ENCODE measurements at places on chromosomes 5 and 9.

- no peak for DNase-seq
These were observed 80.9 kb upstream of the SPATA31D4 start for GRCh38 chr9:81847181-81847915.

- DNase-seq = peak; percentile 26
These were observed 33.7 kb downstream of the HAVCR1 start for GRCh38 chr5:157025093-157025698.

- DNase-seq = no peak
These were observed 3.2 kb upstream of the PJA2 start for GRCh38 chr5:109412981-109413402.

- DNase-seq = no peak
These were observed 23.1 kb upstream of the CATSPER3 start for GRCh38 chr5:134944630-134945029.

DNA sequence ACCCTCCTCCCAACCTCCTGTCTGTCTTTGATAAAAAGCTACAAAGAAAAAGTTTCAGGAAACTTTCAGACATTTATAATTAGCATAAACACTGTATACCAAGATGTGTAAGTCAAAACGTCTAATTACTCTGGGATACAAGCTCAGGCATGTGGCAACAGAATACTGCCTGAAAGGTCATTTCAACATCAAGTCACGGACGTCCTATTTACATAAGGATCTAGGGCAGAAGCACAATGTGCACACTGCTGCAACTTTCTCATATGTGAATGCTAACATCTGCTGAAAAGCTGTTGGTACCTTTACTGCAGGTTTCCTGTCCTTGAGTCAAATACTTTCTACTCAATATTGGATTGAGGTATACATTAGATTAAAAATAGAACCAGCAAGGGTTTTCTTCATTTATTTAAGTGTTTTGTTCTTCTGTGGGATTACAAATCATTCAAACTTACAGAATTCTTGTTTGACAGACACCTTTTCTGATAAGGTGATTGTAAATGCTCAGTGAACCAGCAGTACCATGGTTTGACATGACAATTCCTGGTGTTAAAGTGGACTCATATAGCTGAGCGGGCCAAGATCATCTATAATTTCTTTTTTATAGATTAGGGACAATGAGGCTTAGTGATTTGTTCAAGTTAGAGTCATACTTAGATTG lies 36.8 kb downstream of the ELL2 start:
- no peak for DNase-seq

DNA sequence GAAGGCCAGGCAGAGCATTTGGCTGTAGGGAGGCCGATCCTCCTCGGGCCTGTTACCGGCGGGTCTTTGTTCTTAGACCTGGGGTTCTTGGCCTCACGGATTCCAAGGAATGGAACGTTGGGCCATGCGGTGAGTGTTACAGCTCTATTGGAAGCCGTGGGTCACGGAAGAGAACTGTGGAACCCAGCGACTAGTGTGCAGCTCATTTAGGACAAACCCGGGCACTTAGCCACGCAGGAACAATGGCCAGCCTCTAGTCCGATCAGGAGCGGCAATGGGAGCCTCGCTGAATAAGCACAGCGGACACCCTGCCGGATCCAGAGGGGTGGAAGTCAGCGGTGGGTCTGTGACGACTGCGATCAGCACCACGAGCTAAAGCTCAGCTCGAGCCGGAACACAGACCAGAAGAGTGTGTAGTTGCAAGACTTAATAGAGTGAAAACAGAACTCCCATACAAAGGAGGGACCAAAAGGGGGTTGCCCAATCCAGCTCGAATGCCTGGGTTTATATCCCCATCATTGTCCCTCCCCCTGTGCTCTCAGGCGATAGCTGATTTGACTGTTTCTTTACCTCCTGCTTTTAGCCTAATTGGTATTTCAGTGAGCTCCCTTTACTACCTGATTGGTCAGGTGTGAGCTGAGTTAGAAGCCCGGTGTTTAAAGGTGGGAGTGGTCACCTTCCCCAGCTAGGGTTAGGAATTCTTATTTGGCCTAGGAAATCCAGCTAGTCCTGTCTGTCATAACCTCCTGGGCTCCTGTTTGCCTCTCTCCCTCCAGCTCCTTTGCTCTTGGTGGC lies 53.7 kb upstream of the RPL26L1 start:
- DNase-seq = no peak

- DNase-seq = no peak
These were observed 15.1 kb downstream of the SLC22A5 start for GRCh38 chr5:132384506-132385050.

DNA sequence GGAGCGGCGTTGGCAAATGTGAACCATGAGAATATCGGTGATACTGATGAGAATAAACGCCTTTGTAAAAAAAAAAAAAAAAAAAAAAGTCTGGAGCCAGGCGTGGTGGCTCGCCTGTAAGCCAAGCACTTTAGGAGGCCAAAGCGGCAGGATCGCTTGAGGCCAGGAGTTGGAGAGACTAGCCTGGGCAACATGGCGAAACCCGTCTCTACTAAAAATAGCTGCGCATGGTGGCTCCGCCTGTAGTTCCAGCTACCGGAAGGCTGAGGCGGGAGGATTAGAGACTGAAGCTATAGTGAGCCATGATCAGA lies 425 bp upstream of the NFX1 start:
- no peak for DNase-seq

DNA sequence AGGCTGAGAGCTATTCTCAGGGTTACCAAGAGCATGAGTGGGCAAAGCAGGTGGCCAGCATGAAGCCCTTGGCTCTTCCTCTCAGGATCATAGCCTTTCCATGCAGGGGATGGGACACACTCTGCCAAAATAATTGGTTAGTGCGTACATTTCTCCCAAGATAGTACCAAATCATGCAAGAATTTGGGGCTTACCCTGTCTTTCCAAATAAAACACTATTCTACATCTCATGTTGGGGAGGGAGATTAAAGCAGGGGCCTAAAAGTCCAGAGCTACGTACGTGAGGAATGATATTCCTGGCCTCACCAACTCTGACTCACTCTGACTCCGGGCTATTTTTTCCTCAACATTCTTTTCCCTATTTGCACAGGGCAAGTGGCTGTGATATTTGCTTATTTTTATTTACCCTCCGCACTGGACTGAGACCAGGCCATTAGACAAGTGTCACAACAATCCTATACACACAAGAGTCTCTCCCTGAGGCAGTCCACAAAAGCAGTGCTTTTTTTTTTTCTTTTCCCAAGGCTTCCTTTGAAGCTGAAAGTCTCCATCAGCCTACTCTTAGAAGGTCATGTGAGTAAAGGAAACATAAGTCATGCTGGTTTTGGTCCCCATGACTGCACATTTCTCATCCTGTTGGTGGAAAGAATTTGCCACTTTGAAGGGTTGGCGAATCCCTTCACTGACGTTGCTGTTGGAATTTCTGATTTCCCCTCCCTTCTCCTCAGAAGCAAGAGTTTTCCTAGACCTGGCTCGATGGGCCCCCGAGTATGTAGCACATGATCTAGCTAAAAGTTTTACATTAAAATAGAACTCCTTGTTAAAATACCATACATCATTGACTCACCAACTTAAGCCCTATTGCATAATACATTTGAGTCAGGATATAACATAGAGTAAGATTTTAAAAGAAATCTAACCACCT lies 40.0 kb downstream of the TMEM252 start:
- no peak for DNase-seq

- no peak for DNase-seq
These were observed 10.8 kb downstream of the UBLCP1 start for GRCh38 chr5:159273923-159274322.

DNA sequence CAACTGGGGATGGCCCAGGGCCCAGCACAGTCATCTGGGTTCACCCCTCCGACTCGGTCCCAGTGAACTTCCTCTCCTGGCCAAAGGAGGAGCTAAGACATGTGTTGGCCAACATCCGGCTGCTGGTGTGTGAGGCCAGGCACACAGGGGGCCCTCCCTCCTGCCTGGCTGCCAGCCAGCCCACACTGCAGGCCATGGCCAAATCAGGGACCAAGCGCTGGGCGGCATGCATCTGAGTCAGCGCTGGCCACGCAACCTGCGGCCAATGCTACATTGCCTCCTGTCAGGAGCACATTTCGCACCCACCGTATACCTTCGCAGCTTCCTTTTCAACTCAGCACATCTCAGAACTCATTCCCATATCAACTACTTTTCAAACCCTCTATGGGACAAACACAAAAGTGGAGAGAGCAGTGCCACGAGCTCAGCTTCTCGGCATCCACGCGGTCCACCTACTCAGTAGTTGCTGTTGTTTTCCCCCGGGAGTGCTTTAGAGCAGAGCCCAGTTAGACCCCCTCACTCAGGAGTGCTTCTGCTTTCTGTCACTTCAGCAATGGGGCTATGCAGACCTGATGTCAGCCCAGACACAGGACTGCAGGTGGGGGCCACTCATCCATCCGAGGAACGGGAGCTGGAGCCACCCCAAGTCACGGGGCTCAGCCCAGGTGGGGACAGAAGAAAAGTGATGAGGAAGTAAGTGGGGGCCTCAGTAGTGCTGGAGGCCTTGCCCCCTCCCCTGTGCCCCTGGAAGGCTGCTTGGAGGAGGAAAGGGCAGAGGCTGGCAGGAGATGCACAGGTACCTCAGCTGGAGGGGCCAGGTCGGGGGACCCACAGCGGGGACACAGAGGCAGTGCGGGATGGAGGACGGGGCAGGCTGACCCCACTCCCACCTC lies 13.9 kb downstream of the NINJ1 start:
- DNase-seq = no peak
